Ascending aorta (tissue), 2 donors: ENCODE measurements at places on chromosomes 5 and 9.

GRCh38 chr9:20610591-20610990 is 11.7 kb downstream of the MLLT3 start:
- H3K4me3 ChIP-seq, result no peak overlapping the region
- no peaks in the 10 kb centered on the region for H3K27me3 ChIP-seq
- no peaks in the 10 kb centered on the region for H3K36me3 ChIP-seq
- no peak overlapping the region for H3K27ac ChIP-seq
- no peaks in the 10 kb centered on the region for H3K4me1 ChIP-seq
- DNase-seq, result no peak

GRCh38 chr5:34687269-34688011 is 31.3 kb downstream of the RAI14 start:
- DNase-seq, result no peak
- peaks cover 6% of the 10 kb centered on the region for H3K4me1 ChIP-seq
- H3K27ac ChIP-seq, result peak overlapping the region; percentile 73
- H3K27me3 ChIP-seq, result no peaks in the 10 kb centered on the region
- no peaks in the 10 kb centered on the region for H3K36me3 ChIP-seq

GRCh38 chr5:95620870-95621838 is 1.3 kb downstream of the GPR150 start:
- no peak for DNase-seq
- H3K27me3 ChIP-seq, result no peaks in the 10 kb centered on the region
- H3K36me3 ChIP-seq, result no peaks in the 10 kb centered on the region

GRCh38 chr9:29212397-29213387 is 1639.4 kb upstream of the C9orf72 start:
- DNase-seq, result no peak
- H3K27ac ChIP-seq, result no peak overlapping the region
- peak overlapping the region; percentile 50 for H3K4me3 ChIP-seq
- peaks cover 5% of the 10 kb centered on the region for H3K27me3 ChIP-seq
- no peaks in the 10 kb centered on the region for H3K4me1 ChIP-seq
